Activated CD8-positive, alpha-beta memory T cell treated with anti-CD3 and anti-CD28 coated beads for 36 hours (primary cell): ENCODE measurements at places on chromosomes 6 and 20. TPM values are rescaled to one million over a fixed set of nuclear protein-coding genes. Genes with fewer than 3 reads are reported as not detected.

Gene PPP1R16B
- 164 TPM for total RNA-seq

Gene TLDC2
- not detected for total RNA-seq

Gene OR2J3
- total RNA-seq = not detected

Gene VARS1
- total RNA-seq = 190 TPM

Gene TCP11
- total RNA-seq = not detected

Gene MMP24
- total RNA-seq = not detected

Gene FLRT3
- not detected for total RNA-seq

Gene ENPP1
- 2.7 TPM for total RNA-seq

Gene ERVFRD-1
- total RNA-seq = not detected

Gene TBXT
- total RNA-seq = not detected

Gene CSE1L
- total RNA-seq = 171 TPM
